ENCODE measurements at places on chromosomes 7 and 10.

- H3K27ac ChIP-seq = no peak overlapping the region
- H3K4me1 ChIP-seq = no peaks in the 10 kb centered on the region
- H3K4me3 ChIP-seq = no peak overlapping the region
- H3K27me3 ChIP-seq = no peaks in the 10 kb centered on the region
- no peak for DNase-seq
- no peaks in the 10 kb centered on the region for H3K36me3 ChIP-seq
These were observed 46.6 kb upstream of the PPP1R17 start for GRCh38 chr7:31640381-31640780.

GRCh38 chr7:79453266-79453557 lies 255 bp downstream of the MAGI2 start:
- H3K4me1 ChIP-seq = peaks cover 19% of the 10 kb centered on the region
- peaks cover 33% of the 10 kb centered on the region for H3K27me3 ChIP-seq
- H3K27ac ChIP-seq = peak overlapping the region; percentile 98
- peak overlapping the region; percentile 98 for H3K4me3 ChIP-seq
- peaks cover 1% of the 10 kb centered on the region for H3K36me3 ChIP-seq
- DNase-seq = no peak

GRCh38 chr10:13376297-13376696 lies 28.2 kb upstream of the SEPHS1 start:
- H3K27me3 ChIP-seq = peaks cover 5% of the 10 kb centered on the region
- no peaks in the 10 kb centered on the region for H3K4me1 ChIP-seq
- no peak for DNase-seq
- no peaks in the 10 kb centered on the region for H3K36me3 ChIP-seq
- no peak overlapping the region for H3K4me3 ChIP-seq
- H3K27ac ChIP-seq = no peak overlapping the region

DNA sequence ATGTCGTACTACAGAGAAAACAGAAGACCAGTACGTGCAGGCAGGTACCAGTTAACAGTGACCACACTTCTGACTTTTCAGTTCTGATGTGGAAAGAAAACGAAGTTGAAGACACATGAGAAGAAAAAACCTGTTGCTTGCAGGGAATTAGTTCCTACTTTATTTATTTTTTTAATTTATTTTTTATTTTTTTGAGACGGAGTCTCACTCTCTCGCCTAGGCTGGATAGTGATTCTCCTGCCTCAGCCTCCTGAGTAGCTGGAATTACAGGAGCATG lies 73.8 kb upstream of the ATP6V0A4 start:
- peaks cover 38% of the 10 kb centered on the region for H3K36me3 ChIP-seq
- no peak overlapping the region for H3K27ac ChIP-seq
- H3K4me1 ChIP-seq = no peaks in the 10 kb centered on the region
- no peak overlapping the region for H3K4me3 ChIP-seq
- no peaks in the 10 kb centered on the region for H3K27me3 ChIP-seq
- no peak for DNase-seq

DNA sequence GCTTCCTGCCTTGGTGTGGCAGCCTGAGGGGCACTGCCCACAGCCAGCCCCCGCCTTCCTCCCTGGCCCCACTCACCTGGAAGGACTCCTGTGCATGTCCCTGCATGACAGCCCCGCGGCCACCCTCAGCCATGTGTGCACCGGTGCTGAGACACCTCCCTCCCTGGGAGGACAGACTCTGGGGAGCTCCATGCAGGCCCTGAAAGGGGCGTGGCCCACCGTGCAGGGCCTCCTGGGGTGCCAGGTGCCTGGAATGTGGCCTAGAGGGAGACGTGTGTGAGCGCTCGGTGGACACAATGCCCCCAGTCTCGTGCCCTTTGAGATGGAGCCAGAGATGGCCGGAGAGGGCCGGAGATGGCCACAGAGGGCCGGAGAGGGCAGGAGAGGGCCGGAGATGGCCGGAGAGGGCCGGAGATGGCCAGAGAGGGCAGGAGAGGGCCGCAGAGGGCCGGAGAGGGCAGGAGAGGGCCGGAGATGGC lies 59.1 kb upstream of the PPP2R2D start:
- no peaks in the 10 kb centered on the region for H3K27me3 ChIP-seq
- H3K27ac ChIP-seq = no peak overlapping the region
- no peak overlapping the region for H3K4me3 ChIP-seq
- peak; percentile 8 for DNase-seq

GRCh38 chr7:106047184-106047583 lies 64.9 kb downstream of the SYPL1 start:
- no peaks in the 10 kb centered on the region for H3K36me3 ChIP-seq
- H3K4me3 ChIP-seq = no peak overlapping the region
- peaks cover 3% of the 10 kb centered on the region for H3K4me1 ChIP-seq
- no peak overlapping the region for H3K27ac ChIP-seq
- no peak for DNase-seq
- H3K27me3 ChIP-seq = peaks cover 31% of the 10 kb centered on the region

DNA sequence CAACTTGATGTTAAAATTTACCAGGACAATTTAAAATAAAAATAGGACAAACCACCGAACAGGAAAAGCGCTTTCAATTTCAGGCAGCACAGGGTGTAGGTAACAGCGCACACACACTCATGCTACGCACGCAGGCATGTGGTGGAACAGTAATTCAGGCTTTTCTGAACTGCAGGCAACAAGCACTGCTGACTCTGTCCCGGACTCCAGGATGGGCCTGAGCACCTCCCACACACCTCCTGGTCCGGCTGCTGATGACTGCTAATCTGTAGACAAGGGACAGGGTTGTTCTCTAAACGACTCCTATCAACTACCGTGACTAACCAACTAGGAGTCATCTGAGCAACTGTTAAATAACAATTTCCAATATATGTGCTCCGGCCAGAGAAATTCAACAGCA lies 192.6 kb upstream of the FRMD4A start:
- H3K4me3 ChIP-seq = no peak overlapping the region
- peak overlapping the region; percentile 76 for H3K27ac ChIP-seq
- peaks cover 10% of the 10 kb centered on the region for H3K4me1 ChIP-seq
- peaks cover 29% of the 10 kb centered on the region for H3K36me3 ChIP-seq
- no peaks in the 10 kb centered on the region for H3K27me3 ChIP-seq
